ENCODE measurements at places on chromosomes 1 and 21. TPM values are rescaled to one million over a fixed set of nuclear protein-coding genes. Genes with fewer than 3 reads are reported as not detected.

- H3K4me1 ChIP-seq = peaks cover 6% of the 10 kb centered on the region
- H3K27me3 ChIP-seq = no peaks in the 10 kb centered on the region
- DNase-seq = no peak
- no peak overlapping the region for H3K4me3 ChIP-seq
- H3K36me3 ChIP-seq = no peaks in the 10 kb centered on the region
These were observed 43.5 kb upstream of the DPT start for GRCh38 chr1:168772428-168773060.

Gene INKA2
- 5.1 TPM for total RNA-seq

GRCh38 chr1:109882288-109883245, 28.1 kb upstream of the CSF1 start:
- H3K36me3 ChIP-seq = no peaks in the 10 kb centered on the region
- no peak overlapping the region for H3K4me3 ChIP-seq
- no peak for DNase-seq
- no peak overlapping the region for H3K27ac ChIP-seq

Gene CTSK
- total RNA-seq = 67.7 TPM

Gene SPRR2E
- total RNA-seq = not detected

GRCh38 chr1:151968058-151968457, 25.6 kb downstream of the S100A10 start:
- no peak for DNase-seq
- H3K36me3 ChIP-seq = no peaks in the 10 kb centered on the region
- no peaks in the 10 kb centered on the region for H3K4me1 ChIP-seq
- H3K4me3 ChIP-seq = no peak overlapping the region
- H3K27ac ChIP-seq = no peak overlapping the region

All from ovary (tissue), 10 donors.